ENCODE measurements at places on chromosomes 16 and 17.

- DNase-seq, result no peak
Measured at GRCh38 chr17:81910840-81911276, 341 bp downstream of the PCYT2 start.

DNA sequence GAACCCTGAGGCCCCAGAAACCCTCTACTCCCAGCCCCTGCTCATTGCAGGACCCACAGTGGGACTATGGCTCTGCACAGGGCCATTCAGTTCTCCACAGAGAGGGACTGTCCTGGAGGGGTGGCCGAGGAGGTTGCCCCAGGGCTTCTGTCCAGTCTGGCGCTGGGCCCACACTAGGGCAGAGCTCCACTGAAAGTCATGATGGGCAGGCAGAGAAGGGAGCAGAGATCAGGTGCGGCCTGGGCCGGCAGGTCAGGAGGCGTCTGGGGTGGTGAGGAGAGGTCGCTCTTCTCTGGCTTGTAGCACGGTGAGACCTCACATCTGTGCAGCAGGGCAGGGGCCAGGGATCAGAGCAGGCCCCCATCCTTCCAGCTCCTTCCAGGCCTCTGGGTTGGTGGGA lies 13.0 kb upstream of the PIK3R6 start:
- DNase-seq, result no peak

DNA sequence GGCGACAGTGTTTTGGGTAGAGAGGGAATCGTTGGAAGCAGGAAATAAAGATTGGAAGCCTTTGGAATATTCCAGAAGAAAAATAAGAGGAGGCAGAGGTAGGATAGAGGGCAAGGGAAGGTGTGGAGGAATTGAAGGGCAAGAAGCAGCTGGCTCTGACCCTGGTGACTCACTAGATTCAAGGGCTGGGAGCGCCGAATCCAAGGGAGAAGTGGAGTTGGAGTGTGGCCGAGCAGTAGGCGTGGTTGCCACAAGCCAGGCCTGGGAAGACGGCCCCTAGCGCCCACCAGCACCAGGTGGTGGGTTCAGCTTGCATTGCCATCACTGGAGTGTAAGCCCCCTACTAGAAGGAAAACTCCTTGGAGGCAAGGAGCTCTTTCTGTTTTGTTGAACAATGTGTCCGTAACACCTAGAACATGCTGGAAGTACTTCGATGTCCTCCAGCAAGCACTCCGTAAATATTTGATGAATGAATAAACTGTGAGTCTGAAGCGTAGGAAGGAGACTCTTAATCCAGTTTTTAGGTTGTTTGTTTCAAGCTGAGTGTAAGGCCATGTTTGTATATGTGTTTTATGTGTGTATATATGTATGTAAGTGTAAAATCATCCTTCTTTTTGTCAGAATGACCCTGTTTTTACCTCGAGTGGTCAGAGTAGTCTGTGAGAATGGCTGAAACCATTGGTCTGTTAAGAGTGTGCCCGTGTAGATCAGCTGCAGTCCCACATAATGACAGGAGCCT lies 139.5 kb downstream of the CMIP start:
- no peak for DNase-seq

GRCh38 chr16:14364386-14365199 lies 265.5 kb downstream of the PARN start:
- peak; percentile 86 for DNase-seq

GRCh38 chr17:70251706-70252105 lies 82.4 kb downstream of the KCNJ2 start:
- no peak for DNase-seq

DNA sequence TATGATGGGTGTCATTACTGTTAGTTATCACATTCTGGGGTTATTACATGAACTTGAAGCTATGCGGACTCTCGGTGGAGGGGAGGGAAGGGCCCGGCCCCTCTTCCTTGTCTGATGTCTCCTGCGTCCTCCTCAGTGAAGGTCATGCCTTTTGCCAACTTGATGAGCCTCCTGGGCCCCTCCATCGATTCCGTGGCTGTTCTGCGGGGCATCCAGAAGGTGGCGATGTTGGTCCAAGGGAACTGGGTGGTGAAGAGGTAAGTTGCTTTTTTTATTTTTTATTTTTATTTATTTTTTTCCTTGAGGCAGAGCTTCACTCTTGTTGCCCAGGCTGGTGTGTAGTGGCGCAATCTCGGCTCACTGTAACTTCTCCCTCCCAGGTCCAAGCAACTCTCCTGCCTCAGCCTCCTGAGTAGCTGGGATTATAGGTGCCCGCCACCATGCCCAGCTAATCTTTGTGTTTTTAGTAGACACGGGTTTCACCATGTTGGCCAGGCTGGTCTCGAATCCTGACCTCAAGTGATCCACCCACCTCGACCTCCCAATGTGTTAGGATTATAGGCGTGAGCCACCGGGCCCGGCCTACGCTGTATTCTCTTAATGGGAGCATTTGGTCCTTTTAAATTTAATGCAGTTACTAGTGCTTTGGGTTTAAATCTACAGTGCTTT lies 21.6 kb downstream of the POLR3E start:
- DNase-seq, result no peak

DNA sequence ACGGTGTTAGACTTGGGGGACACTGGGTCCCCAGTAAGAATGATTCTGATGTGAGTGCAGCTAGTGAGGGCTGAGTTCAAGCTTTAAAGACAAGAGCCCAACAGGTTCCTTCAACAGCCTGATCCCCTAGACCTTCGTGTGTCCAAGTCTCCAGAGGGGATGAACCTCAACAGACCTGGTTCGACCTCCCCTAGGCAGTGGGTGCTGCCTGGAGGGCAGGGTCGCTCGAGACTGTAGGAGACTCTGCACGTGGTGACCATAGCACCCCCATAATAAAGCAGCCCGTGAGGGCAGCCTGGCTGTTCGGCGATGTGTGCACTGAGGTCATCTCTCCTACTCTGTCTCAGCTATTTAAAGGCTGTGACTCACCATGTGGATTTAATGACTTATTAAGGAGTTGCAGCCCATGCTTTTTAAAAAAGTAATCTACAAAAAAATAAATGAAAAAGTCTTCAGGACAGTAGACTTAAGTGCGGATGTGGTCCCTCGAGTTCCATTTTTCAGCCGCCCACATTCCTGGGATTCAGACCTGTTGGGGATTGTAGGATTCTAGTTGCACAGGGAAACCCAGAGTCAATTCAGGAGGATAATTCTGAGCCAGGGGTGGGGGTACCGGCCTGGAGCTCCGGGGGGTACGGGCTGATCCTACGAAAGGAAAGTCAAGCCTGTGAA lies 23.4 kb upstream of the METRNL start:
- DNase-seq, result peak; percentile 44

- DNase-seq, result peak; percentile 18
Measured at GRCh38 chr16:10895053-10895946, 18.3 kb downstream of the CIITA start.

DNA sequence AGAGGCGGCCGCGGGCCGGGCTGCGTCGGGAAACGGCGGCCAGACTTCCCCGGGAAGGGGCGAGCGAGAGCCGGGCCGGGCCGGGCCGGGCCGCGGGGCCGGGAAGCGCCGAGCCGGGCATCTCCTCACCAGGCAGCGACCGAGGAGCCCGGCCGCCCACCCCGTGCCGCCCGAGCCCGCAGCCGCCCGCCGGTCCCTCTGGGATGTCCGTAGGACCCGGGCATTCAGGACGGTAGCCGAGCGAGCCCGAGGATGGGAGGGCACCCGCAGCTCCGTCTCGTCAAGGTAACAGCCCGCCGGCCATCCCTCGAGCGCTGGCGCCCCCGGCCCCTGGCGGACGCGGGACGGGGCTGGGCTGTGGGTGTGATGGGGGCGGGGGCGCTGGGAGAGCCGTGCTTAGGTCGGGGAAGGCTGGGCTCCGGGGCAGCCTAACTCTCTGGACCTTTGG lies at the start of gene CRHR1:
Gene CRHR1, plus strand, starts transcription at position 28 of the 448 bp plus-strand sequence. Its CDS starts 225 bp downstream, at position 253.
- no peak for DNase-seq

GRCh38 chr17:68732301-68732749 lies 131.2 kb upstream of the FAM20A start:
- DNase-seq, result no peak

DNA sequence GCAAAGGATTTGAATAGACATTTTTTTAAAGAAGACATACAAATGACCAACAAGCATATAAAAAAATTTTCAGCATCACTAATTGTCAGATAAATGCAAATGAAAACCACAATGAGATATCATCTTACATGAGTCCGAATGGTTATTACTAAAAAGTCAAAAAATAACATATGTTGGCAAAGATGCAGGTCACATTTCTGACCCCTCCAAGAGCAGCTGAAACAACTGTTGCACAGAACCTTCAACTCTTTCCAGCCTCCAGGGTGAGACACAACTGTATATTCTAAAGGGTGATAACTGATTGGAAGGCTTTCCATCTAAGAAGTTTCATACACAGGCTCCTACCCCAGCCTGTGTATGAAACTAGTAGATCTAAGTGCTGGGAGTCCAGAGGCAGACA lies 51.9 kb downstream of the SLFN5 start:
- no peak for DNase-seq

- DNase-seq, result no peak
Measured at GRCh38 chr17:5975661-5976060, 94.5 kb upstream of the WSCD1 start.

DNA sequence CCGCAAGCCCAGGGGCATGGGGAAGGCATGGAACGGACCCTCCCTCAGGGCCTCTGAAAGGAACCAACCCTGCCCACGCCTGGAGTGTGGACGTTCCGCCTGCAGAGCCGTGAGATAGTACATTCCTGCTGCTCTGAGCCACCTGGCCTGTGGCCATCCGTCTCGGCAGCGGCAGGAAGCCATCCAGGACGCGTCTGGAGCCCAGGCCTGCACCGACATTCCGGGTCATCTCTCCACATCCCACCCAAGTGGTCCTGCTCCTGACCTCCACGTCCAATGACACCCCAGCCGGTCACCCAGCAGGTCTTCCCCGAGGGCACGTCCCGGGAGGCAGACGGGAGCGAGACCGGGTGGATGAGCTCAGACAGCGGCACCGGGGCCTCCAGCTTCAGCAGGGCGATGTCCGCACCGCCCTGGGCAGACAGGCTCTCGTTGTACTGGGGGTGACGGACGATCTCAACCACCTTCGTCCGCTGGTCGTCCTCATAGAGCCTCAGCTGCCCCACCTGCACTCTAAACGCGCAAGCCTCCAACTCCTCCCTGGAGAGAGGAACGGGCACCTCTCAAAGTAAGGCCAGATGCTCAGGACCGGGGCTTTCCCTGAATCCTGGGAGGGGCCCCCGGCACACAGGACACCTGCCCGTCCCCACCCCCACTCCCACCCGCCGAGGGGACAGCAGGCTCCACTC lies 21.3 kb upstream of the UBE2I start:
- no peak for DNase-seq

DNA sequence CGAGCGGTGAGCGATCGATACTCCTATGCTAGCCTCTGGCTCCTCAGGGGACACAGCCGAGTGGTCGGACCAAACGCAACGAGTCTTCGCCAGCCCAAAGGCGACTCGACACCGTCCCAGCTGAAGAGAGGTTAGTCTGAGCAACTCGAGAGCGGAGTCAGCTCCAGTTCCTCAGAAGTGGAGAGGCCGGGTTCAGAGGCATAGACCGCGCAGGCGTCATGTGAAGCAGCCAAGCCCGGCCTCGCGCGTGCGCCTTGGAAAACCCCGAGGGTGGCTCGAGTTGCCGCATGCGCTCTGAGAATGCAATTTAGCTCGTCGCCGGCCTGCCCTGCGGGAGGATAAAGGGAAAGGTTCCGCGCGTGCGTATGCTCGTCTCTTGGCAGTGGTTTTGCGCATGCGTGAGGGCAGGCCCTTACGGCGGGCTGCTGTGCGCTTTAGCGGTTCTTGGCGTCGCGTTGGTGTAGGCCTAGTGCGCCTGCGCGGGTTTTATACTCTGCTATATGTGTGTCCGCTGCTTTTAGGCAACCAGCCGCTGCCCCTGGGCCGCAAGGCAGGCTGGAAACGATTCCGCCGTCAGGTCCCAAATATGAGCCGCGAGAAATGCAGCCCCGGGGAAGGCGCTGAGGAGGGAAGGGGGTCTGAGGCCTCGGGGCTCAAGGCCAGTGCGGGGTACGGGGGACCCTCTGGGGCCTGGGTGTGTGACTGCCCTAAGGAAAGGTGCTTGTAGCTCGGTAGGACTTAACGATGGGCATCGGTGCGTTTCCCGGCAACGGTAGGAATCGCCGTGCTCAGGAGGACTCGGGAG lies at the start of gene KDM8:
Gene KDM8, plus strand, starts transcription at position 20 of the 805 bp plus-strand sequence. CDS start 6,598 bp downstream, outside the sequence.
- peak; percentile 99 for DNase-seq

DNA sequence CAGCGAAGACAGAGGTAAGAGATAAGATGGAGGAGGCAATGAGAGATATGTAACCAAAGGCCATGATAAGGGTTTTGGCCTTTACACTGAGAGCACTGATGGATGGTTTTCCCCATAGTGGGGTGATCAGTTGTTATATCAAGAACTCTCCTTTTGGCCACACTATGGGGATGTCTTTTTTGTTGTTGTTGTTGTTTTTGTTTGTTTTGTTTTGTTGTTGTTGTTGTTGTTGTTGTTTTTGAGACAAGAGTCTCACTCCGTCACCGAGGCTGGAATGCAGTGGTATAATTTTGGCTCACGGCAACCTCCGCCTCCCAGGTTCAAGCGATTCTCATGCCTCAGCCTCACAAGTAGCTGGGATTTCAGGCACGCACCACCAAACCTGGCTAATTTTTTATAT lies 244.8 kb upstream of the DYNLRB2 start:
- DNase-seq, result no peak

- no peak for DNase-seq
Measured at GRCh38 chr17:39166437-39167335, 725 bp upstream of the ARL5C start.

- DNase-seq, result no peak
Measured at GRCh38 chr16:89478576-89479221, 11.7 kb downstream of the ANKRD11 start.

- DNase-seq, result no peak
Measured at GRCh38 chr17:47729476-47729875, 3.6 kb upstream of the TBX21 start.

- no peak for DNase-seq
Measured at GRCh38 chr16:56869513-56870275, 4.7 kb downstream of the SLC12A3 start.

GRCh38 chr16:66873685-66874055 lies 6.6 kb upstream of the PDP2 start:
- DNase-seq, result no peak

DNA sequence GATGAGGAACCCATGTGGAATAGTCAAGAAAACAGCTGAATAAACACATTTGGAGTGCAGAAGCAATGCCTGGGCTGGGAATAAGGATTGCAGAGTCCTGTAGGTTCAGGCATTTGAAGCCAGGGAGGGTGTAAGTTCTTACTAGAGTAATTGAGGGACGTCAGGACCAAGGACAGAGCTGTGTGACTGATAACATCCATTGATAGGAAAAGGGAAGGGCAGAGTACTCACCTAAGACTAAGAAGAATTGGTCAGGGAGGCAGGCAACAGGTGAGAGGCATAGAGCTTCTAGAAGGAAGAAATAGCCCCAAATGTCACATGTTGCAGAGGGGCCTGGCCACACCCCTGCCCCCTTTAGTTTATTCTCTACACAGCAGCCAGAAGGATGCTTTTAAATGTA lies 79.8 kb upstream of the TMEM132E start:
- no peak for DNase-seq

DNA sequence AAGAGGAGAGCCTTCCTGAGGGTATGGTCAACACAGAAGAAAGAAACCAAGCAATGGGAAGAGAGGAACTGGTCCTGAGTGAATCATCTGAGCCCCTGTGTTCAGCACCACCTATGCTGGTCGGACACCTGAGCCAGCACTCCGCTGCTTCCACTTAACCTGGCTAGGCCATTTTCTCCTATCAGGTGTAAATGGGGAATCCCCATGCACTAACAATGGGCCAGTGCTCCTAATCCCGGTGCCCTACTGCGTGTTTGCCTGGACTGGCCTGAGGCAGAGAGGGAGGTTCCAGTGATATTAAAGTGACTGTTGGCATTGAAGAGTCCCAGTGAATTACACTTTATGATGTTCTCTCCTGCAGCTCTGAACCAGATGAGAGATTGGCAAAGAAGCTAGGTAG lies 34.4 kb upstream of the XYLT2 start:
- no peak for DNase-seq

GRCh38 chr16:66278111-66278531 lies 88.4 kb upstream of the CDH5 start:
- no peak for DNase-seq
